DMS79 treated with DMSO at 0.1 percent for 48 hours (cell line): ENCODE measurements at places on chromosomes 6 and 20.

DNA sequence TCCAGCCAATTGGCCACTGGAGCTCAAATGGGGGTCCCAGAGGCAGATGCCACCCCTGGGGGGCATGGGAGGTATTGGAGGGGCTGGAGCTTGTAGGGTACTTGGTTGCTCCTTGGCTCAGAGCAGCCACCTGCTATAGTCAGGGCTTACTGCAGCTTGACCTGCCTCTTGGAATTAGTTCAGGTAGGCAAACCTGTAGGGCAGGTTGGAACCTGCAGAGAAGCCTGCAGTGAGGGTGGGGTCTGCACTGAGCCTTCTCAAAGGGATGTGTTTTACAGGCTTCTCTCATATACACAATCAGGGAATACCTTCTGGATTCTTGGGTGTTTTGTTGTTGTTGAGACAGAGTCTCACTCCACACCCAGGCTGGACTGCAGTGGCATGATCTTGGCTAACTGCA lies 94.2 kb upstream of the MYL9 start:
- peak; percentile 59 for DNase-seq

DNA sequence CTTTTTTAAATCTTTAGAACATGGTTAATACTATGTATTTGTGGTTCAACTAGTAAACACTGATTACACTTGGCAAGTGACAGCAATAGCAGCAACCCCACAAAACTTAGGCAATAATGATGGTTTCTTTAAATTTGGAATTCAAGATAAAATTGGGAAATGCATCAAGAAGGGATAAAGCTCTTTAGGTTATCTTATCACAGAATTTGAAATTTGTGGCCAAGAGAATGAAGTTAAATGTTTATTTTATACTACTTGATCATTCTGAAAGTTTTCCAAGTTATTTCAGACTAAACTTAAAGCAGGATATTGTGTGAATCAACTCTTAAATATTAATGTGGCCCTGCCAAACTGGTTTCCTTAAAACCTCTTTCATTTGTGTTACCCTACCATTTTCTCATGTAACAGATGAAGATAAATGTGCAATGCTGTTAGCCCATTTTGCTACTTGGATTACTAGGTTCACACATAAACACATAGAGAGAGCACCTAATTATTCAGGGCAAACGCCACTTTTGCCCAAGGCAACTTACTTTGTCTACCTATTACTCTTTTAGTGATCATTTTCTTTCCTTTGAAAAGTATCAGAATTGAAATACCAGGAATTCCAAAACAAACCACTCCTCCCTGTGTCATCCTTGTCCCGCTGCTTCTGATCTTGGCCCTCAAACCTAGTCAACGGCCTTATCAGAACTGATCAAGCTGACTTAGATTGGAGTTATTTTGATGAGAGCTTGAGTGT lies 186.7 kb upstream of the TENT5A start:
- no peak for DNase-seq

DNA sequence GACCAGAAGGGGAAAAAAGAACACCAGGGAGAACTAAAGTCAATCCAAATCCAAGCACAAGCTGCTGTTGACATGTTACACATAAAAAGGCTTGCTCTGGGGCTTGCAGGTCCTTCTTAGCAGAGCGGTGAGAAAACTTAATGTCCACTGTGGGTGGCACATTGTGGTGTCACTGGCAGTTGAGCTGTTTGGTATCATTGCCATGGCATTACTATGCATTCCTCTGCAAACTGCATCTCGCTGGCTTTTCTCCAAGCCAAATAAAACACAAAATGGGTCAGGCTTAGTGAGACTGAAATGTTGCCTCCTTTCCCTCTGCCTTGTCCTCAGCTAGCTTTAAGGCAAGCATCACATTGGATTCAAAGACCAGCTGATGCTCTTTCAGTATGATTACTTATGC lies 40.9 kb downstream of the LY86 start:
- no peak for DNase-seq

DNA sequence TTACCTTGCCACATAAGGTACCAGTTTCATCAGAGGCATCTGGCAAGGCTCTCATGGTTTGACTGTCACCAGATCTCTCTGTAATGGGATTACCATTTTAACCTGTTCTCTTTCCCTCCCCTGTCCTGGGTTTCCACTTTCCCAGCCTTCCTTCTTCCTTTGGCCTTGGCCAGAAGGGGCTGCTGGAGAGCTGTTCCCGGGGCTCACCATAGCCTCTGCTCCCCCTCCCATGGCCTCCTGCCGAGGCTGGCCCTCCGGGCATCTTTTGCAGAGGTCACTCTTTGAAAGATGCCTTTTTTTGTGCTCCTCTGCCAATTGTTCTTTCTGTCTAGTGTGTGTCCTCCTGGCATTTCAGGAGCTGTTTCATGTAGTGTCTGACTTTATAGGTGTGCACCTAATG lies 100.7 kb upstream of the SCP2D1 start:
- no peak for DNase-seq

DNA sequence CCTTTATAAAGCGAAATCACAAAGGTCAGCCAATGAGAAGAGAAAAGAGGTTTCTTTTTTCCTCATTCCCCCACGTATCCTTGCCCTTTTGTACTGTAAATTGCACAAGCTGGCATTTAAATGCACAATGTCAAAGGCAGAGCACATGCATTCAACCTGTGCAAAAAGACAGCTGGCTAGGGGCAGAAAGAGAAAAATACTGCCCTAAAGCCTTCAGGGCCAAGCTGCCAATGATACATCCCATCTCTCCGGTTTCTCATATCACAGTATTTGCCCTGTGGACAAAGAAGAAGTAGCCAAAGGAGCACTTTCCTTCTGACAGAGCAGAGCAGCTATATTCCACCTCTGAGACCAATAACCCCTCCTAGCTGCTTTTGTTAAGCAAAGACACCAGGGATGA lies 219.2 kb downstream of the TRDN start:
- DNase-seq, result peak; percentile 40

DNA sequence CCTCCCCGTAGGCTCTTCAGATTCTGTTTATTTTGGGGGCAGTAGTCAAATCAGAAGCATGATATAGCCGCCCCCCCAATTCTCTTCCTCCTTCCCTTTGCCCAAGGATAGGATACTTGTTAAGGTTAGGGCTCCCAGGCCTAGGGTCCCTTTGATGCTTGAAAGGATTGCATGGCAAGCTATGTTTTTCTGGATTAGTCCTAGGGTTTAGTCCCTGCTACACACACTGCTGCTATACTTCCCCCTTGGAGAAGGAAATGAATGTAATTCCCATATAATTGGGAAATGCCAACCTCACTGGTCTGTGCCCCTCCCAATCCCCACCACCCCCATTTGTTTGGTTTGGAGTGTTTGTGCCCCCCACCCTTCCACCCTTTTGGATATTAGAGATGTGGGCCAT lies 62.8 kb downstream of the ZFAND3 start:
- no peak for DNase-seq

DNA sequence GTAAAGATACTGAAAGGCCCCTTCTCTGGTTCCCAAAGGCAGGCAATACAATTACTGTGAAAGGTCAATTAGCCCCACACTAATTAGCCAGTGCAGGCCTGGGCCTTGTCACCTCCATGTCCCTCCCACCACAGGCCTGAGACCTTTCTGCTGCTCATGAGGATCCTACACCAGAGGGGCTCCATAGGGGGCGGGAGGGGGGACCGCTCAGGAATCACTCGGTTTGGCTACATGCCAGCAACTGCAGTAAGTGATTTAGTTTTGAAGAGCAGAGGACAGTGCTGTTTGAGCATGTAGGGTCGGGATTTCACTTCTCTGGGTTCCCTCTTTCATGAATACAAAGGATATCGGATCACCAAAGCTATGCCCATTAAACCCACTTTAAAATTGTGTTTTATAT lies 455.6 kb downstream of the PRKN start:
- DNase-seq, result no peak

- DNase-seq, result no peak
Measured at GRCh38 chr6:166056637-166057036, 111.0 kb downstream of the TBXT start.

- DNase-seq, result no peak
Measured at GRCh38 chr6:132690678-132691077, 23.2 kb downstream of the VNN1 start.

- DNase-seq, result no peak
Measured at GRCh38 chr20:50110141-50111047, 2.6 kb downstream of the UBE2V1 start.

GRCh38 chr6:162833776-162834175 lies 106.0 kb downstream of the PACRG start:
- DNase-seq, result no peak

- DNase-seq, result no peak
Measured at GRCh38 chr6:94050515-94050914, 631.2 kb upstream of the EPHA7 start.

DNA sequence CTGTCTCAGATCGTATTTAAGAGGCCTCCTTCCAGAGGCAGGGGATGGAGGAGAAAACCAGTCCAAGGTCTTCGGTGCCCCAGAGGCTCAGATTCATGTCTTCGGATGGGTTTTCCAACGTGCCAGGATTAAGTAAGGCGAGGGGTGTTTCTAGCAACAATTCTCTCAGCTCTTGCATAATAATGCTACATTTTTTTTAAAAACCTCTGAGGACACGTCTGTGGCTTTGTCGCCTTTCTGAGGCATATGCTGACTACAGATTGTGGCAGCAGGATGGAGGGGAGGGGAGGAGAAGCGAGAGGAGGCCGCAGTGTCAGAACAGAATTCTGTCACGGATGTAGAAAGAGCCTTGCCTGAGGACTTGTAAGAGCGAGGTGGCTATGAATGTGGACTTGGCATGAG lies 17.7 kb upstream of the CCDC167 start:
- DNase-seq, result no peak

DNA sequence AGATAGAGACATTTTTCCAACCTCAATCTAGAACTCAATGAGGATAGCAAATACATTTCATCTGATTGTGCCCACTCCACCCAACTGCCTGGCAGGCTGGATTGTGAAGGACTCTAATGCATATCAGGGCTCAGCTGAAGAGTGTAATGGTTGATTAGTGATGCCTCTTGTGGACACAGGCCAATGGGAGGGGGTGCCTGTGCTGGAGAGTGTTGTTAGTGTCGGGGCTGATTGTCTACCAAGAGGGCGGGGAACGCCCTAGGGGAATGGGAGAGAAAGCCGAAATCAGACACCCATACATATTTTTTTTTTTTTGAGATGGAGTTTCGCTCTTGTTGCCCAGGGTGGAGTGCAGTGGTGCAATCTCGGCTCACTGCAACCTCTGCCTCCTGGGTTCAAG lies 103.7 kb upstream of the SALL4 start:
- peak; percentile 67 for DNase-seq

DNA sequence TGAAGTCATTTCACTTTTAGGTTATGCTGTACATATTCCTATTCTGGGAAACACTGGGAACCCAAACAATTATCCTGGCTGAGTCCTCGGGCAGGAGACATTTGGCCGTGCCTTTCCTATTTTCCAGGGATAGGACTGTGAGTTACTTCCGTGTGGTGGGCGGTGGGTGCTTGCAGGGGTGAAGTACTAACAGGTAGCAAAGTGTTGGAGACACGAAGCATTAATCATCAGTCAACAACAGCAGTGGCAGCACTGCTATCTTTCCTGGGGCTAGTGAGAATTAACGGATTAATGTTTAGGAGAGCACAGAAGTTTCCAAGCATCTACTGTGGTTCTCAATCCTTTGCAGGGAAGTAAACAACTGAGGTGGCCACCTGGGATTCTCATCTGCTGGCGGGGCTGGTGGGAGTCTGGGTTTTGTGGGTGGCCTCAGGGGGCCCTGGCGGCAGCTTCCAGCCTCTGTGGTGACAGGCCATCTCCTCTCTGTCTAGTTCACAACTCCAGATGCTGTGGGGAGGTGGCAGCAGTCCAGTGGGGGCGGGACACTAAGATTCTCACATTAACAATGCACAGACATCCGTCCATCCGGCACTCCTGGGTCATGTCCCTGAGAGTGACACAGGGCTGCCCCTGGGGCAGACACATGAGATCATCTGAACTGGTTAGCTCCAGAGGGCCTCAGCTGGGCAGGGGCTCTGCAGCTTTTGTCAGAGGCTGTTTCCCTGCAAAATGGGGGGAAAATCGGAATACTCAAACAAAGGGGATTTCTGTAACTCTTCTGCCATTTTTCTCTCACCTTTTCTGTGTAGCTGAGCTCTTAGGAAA lies 90.9 kb downstream of the GJA10 start:
- no peak for DNase-seq

GRCh38 chr6:56637640-56638039 lies 5.0 kb downstream of the DST start:
- peak; percentile 66 for DNase-seq

DNA sequence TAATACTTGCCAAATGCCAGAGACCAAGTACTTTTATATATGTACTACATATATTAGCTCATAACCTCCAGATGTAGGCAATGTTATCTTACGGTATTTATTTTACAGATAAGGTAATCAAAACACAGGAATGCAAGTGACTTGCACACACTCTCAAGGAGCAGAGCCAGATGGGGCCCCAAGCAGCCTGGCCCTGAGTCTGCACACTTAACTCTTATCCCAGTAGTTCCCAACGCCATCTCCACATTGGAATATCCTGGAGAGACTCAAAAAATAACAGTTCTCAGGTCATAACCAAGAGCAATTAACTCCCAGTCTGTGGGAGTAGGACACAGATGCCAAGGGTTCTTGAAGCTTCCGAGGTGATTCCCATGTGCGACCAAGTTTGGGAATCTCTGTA lies 398.7 kb downstream of the PHF3 start:
- DNase-seq, result no peak

GRCh38 chr20:52738081-52738480 lies 234.1 kb upstream of the TSHZ2 start:
- no peak for DNase-seq

DNA sequence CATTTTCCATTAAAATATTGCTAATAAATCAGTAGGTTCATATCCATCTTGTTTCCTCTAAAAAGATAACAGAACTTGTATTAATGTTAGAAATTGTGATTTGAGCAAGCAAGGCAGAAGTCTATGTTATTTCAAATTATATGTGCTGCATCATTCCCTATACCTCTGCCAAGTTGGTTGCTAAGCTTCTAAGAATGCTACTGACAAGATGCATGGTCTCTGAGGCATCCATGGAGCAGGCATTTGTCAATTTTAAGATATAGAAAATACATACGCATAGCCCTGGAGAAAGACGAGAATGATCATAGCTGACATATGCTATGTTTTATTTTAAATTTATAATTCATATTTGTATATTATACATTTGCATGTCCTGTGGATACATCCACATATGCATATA lies 168.3 kb upstream of the THEMIS start:
- no peak for DNase-seq

- no peak for DNase-seq
Measured at GRCh38 chr20:2839732-2840137, 720 bp downstream of the PCED1A start.
